Activated CD8-positive, alpha-beta T cell treated with anti-CD3 and anti-CD28 coated beads for 36 hours (primary cell): ENCODE measurements at places on chromosomes 3 and 15. TPM values are rescaled to one million over a fixed set of nuclear protein-coding genes. Genes with fewer than 3 reads are reported as not detected.

- DNase-seq, result no peak
Measured at GRCh38 chr3:168470380-168470779, 374.7 kb upstream of the GOLIM4 start.

- no peak for DNase-seq
Measured at GRCh38 chr3:104437131-104437750, 929.5 kb upstream of the ALCAM start.

DNA sequence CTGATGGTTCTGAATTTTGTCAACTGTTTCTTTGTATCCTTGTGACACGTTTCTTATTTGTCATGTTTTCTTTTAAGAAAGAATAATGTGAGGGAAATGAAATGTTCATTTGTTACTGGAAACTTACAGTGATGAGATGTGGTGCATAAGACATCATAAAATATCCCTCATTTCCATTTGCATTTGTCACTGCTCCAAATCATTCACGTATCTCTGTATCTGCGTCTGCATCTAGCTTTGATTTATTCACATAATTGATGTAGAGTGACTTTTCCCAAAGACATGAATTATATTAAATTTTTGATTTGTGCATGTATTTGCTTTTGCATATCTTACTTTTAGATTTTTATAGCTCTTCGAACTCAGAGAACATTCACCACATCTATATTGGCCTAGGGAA is 66.8 kb downstream of the CHL1 start:
- DNase-seq, result no peak

DNA sequence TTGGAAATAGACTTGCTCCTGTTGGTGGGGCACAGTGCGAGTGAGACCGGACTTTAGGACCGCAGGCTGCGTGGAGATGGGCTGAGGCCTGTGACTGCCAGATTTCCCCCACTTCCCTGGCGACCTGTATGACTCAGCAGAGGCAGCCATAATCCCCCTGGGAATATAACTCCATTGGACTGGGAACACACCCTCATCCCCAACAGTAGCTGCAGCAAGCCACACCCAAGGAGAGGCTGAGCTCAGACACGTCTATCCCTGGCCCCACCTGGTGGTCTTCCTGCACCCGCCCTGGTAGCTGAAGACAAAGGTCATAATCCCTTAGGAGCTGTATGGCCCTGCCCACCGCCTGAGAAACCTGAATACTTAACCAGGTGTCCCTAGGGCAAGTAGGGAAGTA is 42.6 kb downstream of the DZIP1L start:
- DNase-seq, result no peak

DNA sequence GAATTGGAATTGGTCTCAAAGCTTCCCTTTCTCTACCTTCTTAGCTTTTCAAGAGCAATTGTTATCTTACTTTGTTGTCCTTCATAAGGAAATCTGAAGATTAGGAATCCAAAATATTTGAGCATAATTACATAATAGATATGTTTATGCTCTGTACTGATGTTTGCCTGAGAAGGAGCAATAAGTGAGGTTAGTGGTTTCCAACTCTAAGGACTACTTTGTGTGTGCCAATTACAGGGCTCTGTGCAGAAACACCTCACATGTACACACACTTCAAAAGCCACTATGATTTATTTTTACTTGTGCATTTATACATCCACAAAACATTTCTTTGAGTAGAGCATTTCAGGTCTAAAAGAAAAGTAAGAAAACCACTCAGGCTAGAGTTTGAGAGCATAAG is 49.9 kb downstream of the MME start:
- DNase-seq, result no peak

DNA sequence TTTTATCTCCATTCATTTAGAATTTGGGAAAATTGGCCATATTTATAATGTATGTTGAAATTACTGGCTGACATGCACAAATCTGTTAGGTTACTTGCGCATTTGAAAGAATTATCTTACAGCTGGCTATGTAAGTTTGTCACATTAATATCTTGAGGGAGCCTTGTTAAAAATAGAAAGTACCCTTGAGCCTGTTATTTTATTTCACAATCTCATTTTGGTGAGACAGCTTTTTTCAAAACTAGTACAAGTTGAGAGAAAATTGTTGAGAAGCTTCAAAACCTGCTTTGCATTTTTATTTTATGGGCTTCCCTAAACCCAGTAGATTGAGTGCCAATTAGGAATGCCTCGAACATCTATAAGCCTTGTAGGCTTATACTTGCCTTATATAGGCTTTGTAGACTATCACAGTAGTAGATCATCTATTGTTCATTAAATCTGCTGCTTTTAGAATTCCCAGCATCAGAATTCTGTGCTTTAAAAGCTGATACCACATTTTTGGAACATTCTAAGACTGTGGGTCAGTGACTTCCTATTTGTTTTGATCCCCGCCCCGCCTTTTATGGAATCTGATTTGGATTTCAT is 6.3 kb downstream of the IDH3A start:
- DNase-seq, result no peak

DNA sequence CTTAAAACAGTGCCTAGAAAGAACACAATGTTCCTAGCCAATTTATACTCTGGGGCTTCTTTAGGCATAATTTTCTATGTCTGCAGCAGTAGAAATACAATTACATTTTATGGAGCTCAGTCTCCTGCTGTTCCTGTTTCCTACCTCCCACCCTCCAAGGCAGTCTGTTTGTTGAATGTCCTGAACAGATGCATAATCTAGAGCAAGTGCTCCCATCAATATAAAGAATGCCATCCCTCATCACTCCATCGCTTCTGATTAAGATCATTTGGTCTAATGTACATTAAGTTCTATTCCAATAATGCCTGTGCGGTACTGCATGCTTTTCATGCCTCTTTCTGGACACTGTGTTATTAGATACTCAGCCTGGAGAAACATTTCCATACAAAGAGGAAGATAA is 869.8 kb upstream of the CFAP20DC start:
- no peak for DNase-seq

DNA sequence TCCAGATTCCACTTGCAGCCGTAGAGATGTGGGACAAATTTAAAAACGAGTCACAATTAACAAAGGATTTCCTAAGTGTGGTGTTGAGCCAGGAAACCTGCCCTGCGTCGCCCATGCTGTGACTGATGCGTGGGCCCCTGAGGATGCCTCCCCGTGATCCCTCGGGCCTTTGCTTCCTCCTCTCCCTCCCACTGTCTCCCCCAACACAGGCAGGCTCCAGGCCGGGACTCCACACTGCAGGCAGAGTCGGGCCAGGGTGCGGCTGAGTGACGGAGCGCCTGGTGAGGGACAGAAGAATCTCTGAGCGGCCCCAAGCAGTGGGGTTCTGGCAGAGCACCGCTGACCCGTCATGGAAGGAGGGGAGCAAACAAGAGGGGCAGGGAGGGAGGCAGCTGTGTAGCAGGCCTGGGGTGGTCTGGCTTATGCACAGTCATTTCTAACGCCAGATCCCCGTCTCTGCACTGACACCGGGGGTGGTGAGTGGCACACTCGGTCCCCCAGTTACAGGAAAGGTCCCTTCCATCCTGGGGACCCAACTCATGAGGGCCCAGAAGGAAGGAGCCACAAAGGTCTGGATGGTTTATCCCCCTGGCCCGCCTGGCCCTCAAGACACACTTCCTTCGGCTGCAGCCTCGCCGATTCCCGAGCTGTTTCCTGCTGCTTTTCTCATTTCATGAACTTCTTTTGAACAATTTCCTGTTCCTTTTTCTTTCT is 91.0 kb downstream of the XXYLT1 start:
- DNase-seq, result no peak

- DNase-seq, result peak; percentile 39
Measured at GRCh38 chr3:183161552-183162336, 790 bp downstream of the LAMP3 start.

DNA sequence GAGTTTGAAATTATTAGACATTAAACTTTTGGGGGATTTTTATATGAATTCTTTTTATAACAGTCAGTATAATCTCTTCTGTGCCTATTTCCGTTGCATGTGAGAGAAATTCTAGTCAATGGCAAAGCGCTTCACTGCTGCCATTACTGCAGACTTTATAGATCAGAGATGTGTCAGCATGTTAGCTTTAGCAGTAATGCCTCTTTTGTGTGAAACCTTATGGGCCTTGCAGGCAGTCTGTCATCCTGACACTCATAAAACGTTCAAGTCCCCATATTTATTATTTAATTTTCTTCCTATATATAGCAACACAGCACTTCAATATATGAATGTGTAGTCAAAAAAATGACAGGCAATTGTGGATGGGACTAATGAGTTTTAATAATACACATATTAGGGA is 191.0 kb downstream of the NLGN1 start:
- no peak for DNase-seq

DNA sequence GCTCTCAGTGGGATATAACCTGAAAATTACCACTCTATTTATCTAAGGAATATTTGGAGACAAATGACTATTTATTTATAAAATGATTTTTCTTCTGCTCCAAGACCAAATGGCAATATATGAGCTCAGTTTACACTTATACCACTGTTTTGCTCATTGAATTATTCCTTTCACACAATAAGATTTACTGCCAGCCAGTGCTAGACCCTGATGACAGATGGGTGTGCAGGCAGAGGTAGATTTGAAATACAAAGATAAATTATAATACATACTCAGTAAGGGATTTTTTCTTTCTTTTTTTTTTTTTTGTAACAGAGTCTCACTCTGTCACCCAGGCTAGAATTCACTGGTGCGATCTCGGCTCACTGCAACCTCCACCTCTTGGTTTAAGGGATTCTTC is 980.3 kb downstream of the EPHA3 start:
- DNase-seq, result no peak

- DNase-seq, result no peak
Measured at GRCh38 chr15:67137951-67138848, 72.8 kb downstream of the SMAD3 start.

GRCh38 chr3:194045289-194045688 is 90.7 kb upstream of the HES1 start:
- no peak for DNase-seq

DNA sequence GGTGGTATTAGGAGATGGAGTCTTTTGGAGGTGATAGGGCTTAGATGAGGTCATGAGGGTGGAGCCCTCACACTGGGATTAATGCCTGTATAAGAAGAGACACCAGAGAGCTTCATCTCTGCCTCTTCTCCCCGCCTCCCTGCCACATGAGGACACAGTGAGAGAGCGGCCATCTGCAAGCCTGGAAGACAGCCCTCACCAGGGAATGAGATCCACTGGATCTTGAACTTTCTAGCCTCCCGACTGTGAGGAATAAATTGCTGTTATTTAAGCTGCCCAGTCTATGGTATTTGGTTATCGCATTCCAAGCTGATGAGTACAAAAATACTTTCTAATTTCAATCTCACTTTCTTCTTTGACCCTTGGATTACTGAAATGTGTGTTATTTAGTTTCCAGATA is 121.4 kb downstream of the OCA2 start:
- no peak for DNase-seq

DNA sequence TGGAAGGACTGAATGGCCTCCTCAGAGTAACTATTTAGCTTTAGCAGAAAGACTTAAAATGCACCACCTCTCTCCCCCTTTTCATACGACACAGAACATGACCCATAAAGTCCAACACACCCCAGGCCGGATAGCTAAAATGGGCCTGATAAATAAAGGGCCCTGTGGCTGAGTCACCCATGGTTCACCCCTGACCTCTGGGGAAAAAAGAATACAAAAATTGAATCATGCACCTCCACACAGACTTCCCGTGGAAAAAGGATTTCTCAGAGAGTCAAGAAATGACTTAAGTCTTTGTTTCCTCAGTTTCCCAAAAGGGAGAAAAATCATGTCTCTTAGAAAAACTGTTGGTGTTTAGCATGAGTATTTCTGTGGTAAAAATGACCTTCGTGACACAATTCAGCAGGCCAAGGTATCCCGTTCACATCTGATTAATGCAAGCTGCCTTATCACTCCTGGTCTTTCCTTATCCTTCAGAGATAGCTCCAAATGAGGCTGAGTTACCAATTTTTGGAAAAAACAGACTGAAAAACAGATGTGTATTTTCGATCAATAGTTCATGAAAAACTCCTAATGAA is 34.0 kb upstream of the ARHGEF3 start:
- DNase-seq, result no peak

DNA sequence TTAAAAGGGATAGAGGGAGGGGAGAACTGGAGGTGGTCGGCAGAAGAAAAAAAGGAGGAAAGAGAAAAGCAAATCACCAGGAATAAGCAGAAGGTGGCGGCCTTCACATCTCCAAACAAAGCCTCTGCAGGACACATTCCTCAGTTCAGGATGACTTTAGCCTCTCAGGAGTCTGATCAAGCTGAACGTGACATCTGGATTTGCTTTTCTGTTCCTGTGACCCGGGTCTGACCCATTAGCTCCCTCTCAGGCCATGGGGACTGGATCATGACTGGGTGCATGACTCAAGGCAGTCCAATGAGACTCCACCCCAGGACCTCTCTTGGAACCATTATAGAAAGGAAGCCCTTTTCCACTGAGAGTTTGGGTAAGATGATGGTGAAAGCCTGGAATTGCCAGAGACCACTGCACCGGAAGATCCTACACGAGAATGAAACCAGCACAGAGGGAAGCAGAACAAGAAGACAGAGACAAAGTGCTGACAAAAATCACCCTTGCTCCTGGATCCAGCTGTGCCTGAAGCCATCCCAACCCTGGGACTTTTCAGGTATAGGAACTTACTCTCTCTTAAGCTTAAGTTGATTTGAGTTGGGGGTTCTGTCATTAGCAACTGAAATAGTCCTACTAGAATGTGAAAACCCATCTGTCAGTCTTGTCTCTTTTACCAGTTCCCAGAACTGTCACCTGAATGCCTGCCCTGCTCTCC is 45.4 kb upstream of the RAD18 start:
- DNase-seq, result no peak

DNA sequence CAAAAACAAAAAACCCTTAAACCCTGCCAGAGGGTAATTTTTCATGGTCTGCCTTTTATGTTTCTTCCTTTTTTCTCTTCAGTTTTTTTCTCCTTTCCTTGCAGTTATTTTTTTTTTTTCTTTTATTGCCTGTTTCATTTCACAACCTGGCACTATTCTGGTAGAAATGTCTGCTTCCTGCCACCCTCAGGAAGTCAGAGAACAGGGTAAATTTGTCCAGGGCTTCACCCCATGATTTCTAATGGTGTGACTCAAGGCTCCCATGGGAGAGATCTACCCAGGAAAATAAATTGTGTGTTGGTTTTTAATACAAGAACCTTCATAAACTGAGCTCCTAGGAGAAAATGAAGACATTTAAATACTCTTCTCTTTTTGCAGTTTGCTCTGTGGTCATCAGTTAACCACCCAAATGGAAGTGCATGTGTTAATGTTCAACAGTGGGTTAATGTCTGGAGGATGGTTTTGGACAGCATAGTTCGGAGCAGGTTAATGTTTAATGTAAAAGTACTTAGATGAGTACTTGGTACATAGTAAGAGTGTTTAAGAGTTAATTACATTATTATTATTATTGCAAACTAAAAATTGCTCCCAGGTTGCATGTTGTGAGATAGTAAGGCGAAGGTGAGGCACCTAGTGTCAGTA is 45.9 kb downstream of the CGNL1 start:
- no peak for DNase-seq

Gene SRGAP3
- 2.5 TPM for total RNA-seq

Gene SI
- not detected for total RNA-seq

Gene SPINT1
- 6.3 TPM for total RNA-seq

Gene CD80
- 7.1 TPM for total RNA-seq

Gene PFN2
- 4.7 TPM for total RNA-seq

Gene ATR
- total RNA-seq, result 34.2 TPM

Gene HIGD2B
- 0.32 TPM for total RNA-seq

Gene CLASP2
- 46.4 TPM for total RNA-seq

Gene GOLGA8M
- total RNA-seq, result 0.99 TPM

Gene GOLGA6L10
- total RNA-seq, result 2.5 TPM

Gene SLC9C1
- total RNA-seq, result not detected

Gene FBXO40
- total RNA-seq, result not detected

Gene ECE2
- not detected for total RNA-seq

Gene GCNT3
- not detected for total RNA-seq

Gene DOCK3
- total RNA-seq, result 4.2 TPM

Gene BBX
- total RNA-seq, result 42.4 TPM

Gene KLHL40
- total RNA-seq, result not detected

Gene LSAMP
- total RNA-seq, result not detected

Gene GHRL
- not detected for total RNA-seq
